Stimulated activated CD4-positive, alpha-beta T cell treated with anti-CD3 and anti-CD28 coated beads, Interleukin-15, amount 100 ng/mL, for 48 hours (primary cell): ENCODE measurements at places on chromosomes 2 and 18.

GRCh38 chr18:32910694-32911296, 138.0 kb upstream of the KLHL14 start:
- no peak for DNase-seq

- no peak for DNase-seq
Measured at GRCh38 chr18:26474542-26474941, 73.8 kb downstream of the KCTD1 start.

DNA sequence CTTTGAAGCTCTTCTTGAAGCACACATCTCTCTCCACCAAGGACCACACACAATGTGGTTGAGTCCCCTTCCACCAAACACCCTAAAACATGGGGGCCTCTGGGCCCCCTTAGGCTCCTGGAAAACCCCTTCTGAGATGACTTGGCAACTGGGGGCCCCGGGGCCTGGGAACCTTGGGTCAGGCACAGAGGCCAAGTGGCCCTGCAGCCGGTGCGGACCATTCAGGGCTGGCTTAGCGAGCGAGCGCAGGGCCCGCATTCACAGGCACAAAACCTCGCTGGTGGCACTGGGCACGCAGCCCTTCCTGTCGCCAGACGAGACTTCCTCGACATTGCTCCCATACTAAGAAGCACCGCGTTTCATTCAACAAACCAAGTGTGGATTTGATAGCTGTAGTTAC, 111.2 kb upstream of the ID2 start:
- no peak for DNase-seq

GRCh38 chr2:99989905-99990304, 152.5 kb downstream of the AFF3 start:
- DNase-seq = no peak

DNA sequence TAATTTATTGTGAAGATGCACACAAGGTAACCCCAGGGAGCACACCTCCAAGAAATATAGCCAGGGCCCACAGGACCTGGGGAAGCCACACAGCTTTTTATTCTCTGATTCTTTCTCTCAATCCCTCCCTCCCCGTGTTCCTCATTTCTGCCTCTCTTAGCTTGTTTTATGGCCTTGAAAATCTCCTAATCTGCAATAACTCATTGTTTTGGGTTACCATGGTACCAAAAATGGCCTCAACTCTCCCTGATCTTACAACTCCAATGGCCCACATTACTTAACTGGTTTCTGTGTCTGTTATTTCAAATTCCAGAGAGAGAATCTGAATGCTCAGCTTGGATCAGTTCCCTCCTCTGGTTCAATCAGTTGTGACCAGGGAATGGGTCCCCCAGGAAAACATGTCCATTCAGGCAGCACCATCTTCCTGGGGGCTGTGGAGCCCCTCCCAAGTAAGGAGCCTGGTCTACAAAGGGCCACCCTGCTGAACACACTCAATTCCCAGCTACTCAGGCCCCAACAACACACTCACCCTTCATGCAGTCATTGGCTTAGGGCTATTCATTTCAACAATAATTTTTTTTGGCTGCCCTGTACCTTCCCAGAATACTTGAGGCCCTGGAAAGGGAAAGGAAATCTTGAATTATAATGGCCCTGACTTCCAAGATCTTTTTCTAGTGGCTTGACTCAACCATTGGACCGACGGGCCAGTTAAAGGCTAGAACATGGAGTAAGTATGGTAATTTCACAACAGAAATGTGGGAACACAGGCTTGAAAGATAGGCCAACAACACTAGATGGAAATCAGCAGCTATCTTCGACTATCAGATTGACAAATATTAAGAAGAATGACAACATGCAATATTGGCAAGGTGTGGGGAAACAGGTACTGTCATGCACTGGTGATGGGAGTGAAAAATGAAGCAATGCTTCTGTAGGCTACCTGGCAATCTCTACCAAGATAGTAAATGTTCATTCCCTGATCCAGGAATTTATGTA, 41.6 kb upstream of the ST3GAL5 start:
- DNase-seq = no peak

DNA sequence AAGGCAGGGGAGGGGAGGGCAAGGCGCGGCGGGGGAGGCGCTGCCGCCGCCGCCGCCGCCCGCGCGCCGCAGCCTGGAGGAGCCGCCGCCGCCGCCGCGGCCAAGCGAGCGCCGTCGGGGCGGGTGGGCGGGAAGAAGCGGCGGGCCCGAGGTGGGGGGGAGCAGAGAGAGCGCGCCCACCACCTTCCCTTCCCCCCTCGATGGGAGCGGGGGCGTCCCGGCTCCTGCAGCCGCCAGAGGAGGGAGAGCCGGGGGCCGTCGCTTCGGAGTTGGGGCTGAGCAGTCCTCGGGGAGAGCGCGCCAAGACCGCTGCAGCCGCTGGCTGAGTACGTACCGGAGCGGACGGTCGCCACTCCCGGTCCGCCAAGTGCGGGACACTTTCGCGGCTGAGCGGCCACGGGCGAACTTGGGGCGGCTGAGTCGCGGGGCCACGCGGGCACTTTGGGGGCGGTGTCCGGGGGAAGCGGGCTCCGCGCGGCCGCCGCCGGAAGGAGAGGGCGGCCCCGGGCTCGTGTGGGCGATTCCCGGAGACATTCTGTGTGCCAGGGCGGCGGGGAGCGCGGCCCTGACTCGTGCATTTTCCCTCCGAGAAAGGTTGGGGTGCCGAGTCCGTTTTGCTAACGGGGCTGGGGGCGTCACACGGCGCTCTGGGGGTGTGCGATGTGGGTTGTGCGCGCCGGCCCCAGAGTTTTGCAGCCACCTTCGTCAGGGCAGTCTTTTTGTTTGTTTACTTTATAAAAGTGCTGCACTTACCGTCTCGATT, at the start of gene NAB1:
NAB1 (plus strand) TSS at position 49 of the 763 bp plus-strand sequence. CDS start 10,094 bp downstream, outside the sequence.
- DNase-seq = peak; percentile 40

DNA sequence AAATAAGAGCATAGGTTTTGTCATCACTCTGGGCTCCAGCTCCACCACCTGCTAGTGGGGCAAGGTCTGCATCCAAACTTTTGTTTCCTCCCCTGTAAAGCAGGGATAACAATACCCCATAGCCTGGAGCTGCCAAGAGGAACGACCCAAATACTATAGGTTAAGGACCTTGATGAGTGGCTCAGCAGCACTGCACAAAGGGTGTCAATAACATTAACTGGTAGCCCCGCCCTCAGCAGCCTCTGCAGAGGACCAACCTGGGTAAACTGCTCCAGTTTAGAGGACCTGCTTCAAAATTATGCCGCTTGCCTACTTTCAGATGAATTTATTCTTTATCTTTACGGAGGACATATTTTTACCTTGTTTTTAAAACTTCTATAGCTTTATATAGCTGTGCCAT, 65.8 kb upstream of the RIOK3 start:
- no peak for DNase-seq

DNA sequence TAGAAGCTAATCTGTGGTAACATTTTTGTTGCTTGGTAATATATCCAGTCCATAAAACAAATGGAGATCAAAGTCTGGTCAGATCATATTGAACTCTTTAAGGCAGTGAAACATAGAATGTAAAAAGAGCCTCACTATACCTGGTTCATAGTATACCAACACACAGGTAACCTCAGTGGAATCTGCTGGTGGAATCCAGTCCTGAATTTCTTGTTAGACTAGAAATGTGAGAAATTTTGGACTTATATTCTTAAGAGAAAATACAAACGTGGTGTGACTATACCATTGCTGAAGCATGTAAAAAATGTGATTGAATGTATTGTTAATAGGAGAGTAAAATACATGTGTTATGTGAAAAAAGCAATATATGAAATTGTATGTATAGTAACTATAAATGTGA, 46.1 kb upstream of the GRHL1 start:
- no peak for DNase-seq

DNA sequence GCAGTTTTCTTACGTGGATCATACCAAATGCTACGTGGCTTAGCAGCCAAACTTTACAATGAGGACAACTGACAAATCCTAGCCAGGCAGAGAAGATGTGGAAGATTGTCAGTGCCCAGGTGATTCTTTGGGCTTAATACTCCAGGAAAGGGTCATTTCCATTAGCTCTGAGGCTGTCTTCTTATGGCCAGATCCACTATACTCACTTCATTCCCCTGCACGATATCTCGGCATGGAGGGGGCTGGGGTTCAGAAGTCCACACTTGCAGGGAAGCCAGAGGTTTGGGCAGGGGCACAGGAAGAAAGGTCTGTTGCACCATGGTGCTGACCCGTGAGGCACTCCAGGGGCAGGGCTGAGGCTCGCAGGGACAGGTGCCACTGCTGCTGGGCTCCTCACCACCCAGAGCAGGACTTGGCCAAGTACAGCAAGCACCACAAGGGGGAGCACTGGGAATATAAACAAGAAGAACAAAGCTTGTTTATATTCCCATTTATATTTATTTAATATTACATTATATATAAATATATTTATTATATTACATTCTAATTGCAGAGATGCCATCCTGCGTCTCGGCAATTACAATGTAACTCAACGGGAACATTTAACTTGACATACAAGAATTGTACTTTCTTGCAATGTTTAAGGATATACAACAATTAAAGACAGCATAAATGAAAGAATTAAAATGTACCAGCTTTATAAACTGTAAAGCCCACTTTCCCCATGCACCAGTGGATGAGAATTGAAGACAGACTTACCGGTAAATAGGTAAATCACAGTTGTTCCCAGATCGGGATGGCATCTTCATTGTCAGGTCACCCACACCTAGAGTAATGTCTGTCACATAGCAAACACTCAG, 27.2 kb downstream of the CLUL1 start:
- peak; percentile 44 for DNase-seq

GRCh38 chr2:51581636-51582267, 549.8 kb upstream of the NRXN1 start:
- no peak for DNase-seq

GRCh38 chr2:232588680-232589585, 38.4 kb downstream of the EIF4E2 start:
- DNase-seq = no peak

GRCh38 chr2:85887566-85888019, 1.2 kb downstream of the ST3GAL5 start:
- DNase-seq = peak; percentile 33

DNA sequence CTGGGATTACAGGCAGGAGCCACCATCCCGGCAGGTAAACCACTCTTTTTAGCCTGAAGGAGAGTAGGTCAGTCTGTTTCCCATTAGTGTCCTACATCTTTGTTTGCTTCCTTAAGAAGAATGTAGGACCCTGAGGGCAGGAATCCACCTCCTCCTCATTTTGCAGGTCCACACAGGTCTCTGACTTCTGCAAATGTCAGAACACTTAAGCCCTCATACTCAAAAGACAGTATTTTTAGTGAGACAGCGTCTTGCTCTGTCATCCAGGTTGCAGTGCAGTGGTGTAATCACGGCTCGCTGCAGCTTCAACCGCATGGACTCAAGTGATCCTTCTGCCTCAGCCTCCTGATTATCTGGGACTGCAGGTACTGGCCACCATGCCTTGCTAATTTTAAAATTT, 9.3 kb downstream of the PSTPIP2 start:
- no peak for DNase-seq

GRCh38 chr18:58556331-58557007, 72.4 kb downstream of the ALPK2 start:
- DNase-seq = no peak

GRCh38 chr18:63467699-63468098, 9.1 kb upstream of the SERPINB5 start:
- DNase-seq = no peak

DNA sequence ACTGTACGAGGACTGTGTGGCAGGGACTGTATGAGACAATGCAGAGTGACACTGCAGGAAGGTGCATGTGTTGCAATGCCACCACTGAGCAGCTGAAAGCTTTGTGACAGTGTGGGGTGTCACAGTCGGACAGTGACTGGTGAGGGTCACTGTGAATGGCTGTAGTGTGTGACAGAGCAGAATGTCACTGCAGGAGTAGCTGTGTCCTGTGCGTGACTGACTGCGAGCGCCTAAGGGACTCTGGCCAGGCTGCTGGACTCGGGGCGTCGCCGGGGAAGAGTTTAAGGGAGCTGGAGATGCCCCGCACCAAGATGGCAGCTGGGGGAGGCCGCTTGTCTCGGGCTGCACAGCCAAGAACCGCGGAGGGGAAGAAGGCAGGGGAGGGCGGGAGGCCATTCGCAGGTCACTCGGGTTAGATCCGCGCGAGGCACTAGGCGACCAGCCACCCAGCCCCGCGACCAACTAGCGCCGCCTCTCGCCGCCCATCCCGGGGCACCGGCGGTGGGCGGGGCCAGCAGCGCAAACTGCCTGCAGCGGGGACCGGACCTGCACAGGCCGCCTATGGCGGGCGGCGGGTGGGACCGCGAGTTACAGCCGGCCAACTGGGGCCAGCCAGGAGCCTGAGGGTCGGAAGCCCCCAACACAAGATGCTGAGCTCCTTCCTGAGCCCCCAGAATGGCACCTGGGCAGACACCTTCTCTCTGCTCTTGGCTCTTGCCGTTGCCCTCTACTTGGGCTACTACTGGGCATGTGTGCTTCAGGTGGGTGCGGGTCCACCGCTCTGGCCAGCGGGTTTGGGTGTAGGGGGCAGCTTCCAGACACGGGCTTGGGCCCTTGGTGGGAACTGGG, at the start of gene ABHD1:
ABHD1 (plus strand) TSS at position 514 of the 849 bp plus-strand sequence; CDS start at position 648, 134 bp downstream.
- no peak for DNase-seq

DNA sequence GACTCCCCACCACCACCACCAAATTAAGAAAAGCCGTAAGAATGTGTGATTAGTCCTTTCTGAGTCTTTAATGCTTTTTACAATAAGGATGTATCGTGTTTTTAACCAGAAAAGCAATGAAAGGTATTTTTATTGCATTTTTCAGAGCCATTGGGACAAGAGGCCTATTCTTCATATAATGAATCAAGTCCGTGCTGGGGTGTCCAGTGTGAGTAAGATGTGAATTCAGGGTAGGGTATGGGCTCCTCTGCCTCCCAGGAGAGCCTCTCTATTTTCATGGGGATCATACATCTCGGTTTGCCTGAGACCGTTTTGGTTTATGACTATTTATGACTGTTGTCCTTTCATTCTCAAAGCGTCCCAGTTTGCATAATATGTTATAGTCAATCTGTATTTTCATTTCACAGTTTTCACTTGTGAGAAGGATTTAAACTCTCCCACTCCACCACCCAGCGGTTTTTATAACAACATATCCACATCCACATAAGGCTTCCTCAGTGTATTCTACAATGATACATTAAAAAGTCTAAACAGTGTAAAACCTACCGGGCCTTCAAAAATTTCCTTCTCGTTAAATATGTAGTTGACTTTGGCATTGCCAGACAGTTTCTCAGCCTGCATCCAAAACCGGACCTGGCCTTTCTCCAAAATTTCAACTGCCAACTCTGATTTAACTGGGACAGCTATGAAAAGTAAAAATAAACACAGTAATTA, 80.8 kb upstream of the LPIN2 start:
- DNase-seq = no peak

DNA sequence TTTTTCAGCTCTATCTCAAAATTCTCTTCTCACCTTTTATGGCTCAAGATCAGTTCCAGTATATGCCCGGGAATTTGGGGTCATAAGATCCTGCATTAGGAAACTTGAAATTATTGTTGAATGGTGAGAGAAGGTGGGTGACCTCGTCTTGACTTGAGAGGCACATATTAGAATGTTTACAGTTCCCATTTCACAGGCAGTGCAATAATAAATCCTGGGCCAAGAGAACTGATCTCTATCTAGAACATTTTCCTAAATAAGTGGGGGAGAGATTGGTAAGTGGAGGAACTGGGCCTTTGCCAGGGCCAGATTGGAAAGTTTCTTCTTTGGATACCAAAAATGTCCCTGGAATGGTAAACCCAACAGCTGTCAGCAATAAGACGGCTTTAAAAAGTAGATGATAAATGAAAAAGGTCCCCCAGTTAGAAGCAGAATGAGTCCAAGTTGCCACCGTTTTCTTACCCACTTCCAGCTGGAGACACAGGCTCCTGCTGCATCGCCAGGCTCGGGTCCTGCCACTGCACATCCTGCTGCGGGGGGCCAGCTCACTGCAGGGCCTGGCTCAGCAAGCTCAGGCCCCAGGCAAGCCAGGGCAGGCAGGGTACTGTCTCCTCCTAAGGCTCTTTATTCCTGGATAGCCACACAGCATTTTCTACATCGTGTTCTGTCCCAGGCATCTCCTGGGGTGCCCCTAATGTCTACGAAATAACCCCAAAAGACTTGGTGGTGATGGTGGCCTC, 126.4 kb upstream of the EPAS1 start:
- DNase-seq = no peak
